ENCODE measurements at places on chromosomes 4 and X. TPM values are rescaled to one million over a fixed set of nuclear protein-coding genes. Genes with fewer than 3 reads are reported as not detected.

AREG gene
- 0.11 TPM for polyA plus RNA-seq

FREM3 gene
- 0.17 TPM for polyA plus RNA-seq

DNA sequence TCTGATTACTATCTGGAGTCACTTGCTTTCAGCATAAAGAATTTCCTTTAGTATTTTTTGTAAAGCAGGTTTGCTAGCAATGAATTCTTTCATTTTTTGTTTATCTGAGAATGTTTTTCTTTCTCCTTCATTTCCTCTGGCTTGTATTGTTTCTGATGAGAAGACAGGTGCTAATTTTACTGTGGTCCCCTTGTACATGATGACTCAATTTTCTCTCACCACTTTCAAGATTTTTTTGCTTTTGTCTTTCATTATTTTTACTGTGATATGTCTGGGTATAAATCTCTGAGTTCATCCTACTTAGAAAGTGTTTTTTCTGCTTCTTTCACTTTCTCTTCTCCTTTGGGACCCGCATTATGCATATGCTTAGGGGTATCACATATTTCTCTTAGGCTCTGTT lies 62.6 kb downstream of the PKD2 start:
- no peak for DNase-seq

- DNase-seq = no peak
Measured at GRCh38 chr4:184959309-184959708, 59.0 kb upstream of the HELT start.

DNA sequence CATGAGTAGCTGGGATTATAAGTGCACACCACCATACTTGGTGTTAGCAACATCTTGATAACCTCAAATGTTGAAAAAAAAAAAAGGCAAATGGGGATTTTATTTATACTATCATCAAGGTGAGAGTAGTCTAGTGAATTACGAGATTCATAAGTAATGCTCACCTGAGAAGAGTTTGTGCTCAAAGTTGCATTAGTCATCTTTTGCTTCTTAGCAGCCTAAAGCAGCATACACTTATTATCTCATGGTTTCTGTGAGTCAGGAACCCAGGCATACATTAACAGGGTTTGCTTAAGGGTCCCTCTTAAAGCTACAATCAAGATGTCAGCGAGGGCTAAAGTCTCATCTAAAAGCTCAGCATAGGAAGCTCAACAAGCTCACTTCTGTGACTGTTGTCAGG lies 8.2 kb upstream of the EXOSC9 start:
- no peak for DNase-seq

GRCh38 chr4:98609934-98610333 lies 48.5 kb downstream of the TSPAN5 start:
- DNase-seq = no peak

All from renal cortex interstitium (tissue), 15 donors.